ENCODE measurements at places on chromosomes 12 and 14. TPM values are rescaled to one million over a fixed set of nuclear protein-coding genes. Genes with fewer than 3 reads are reported as not detected.

TRMT5 gene
- 23.9 TPM for total RNA-seq

RFLNA gene
- total RNA-seq, result 1.1 TPM

ADAM21 gene
- total RNA-seq, result 0.25 TPM

ISCU gene
- total RNA-seq, result 136 TPM

FAIM2 gene
- total RNA-seq, result 13.8 TPM

MYF5 gene
- total RNA-seq, result not detected

MIP gene
- not detected for total RNA-seq

PROX2 gene
- total RNA-seq, result not detected

FGFR1OP2 gene
- total RNA-seq, result 37.0 TPM

CRIP2 gene
- total RNA-seq, result 32.9 TPM

CCER1 gene
- total RNA-seq, result not detected

ERP27 gene
- total RNA-seq, result not detected

BMP4 gene
- total RNA-seq, result 14.4 TPM

C12orf42 gene
- total RNA-seq, result not detected

MVK gene
- total RNA-seq, result 100 TPM

FOXN4 gene
- not detected for total RNA-seq

SYNDIG1L gene
- not detected for total RNA-seq

MANSC4 gene
- not detected for total RNA-seq

NPAS3 gene
- total RNA-seq, result 0.36 TPM

TBC1D30 gene
- 0.98 TPM for total RNA-seq

MDGA2 gene
- not detected for total RNA-seq

HOXC10 gene
- not detected for total RNA-seq

TUNAR gene
- total RNA-seq, result not detected

LYZ gene
- total RNA-seq, result not detected

GRIN2B gene
- total RNA-seq, result not detected

SALL2 gene
- total RNA-seq, result 5.3 TPM

SOAT2 gene
- not detected for total RNA-seq

PIANP gene
- total RNA-seq, result 0.45 TPM

GZMH gene
- total RNA-seq, result not detected

TPPP2 gene
- not detected for total RNA-seq

DERA gene
- total RNA-seq, result 72.2 TPM

DMAC2L gene
- total RNA-seq, result 4.4 TPM

SLC38A6 gene
- 225 TPM for total RNA-seq

BATF gene
- not detected for total RNA-seq

RPL10L gene
- total RNA-seq, result not detected

TESPA1 gene
- total RNA-seq, result not detected

KRT85 gene
- total RNA-seq, result not detected

JAG2 gene
- total RNA-seq, result 0.63 TPM

All from fibroblast of the aortic adventitia (primary cell).